ENCODE measurements at places on chromosomes 6 and 20.

- no peak for DNase-seq
These were observed 52.6 kb upstream of the PTPRK start for GRCh38 chr6:128573036-128573435.

DNA sequence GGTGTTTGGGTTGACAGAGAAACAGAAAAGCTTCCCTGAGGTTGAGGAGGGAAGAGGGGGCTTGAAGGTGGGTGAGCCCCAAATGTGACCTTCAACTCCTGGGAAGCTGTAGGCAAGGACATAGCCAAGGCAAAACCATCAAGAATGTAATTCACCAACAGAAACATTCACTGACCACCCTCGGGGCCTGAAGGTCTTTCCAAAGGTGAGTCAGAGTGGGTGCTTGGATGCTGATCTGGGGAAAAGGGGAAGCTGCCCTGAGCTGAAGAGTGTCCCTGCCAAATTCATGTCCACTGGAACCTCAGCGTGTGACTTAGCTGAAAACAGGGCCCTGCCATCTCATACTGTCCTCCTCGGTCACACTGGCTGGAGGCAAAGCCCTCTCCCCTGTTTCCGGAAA, 234.2 kb upstream of the SULF2 start:
- no peak for DNase-seq

GRCh38 chr6:118908441-118908840, 14.5 kb downstream of the ASF1A start:
- DNase-seq = no peak

DNA sequence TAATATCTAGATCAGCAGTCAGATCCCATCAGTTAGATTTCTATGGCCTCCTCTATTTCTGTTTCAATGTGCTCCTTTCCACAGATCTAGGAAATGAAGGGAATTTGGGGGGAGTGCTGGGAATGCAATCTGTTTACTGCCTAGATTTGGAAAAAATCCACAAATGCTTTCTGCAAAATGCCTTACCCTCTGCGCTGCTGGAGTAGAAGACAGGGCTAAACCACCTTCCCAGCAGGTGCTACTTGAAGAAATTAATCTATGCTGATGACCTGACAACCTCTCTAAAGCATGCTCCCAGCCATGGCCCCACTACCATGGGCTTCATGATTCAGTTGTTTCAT, 46.2 kb downstream of the LY86 start:
- no peak for DNase-seq

DNA sequence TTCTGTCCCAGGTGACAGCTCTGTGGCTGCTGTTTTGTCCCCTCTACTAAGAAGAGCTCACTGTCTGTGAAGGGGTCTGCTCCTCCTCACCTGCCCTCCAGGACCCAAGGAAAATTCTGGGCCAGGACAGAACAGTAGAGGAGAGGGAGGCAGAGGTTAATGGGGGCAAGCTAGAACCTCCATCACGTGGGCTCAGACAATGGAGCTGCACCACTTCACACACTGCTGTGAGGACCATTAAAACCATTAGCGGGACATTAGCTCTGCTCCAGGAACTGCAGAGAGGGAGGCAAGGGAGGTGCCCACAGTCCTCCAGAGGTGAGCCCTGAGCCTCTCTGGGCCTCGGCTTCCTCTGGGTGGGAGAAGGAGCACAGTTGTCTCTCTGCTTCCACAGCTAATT, 78.4 kb downstream of the NOL4L start:
- no peak for DNase-seq

DNA sequence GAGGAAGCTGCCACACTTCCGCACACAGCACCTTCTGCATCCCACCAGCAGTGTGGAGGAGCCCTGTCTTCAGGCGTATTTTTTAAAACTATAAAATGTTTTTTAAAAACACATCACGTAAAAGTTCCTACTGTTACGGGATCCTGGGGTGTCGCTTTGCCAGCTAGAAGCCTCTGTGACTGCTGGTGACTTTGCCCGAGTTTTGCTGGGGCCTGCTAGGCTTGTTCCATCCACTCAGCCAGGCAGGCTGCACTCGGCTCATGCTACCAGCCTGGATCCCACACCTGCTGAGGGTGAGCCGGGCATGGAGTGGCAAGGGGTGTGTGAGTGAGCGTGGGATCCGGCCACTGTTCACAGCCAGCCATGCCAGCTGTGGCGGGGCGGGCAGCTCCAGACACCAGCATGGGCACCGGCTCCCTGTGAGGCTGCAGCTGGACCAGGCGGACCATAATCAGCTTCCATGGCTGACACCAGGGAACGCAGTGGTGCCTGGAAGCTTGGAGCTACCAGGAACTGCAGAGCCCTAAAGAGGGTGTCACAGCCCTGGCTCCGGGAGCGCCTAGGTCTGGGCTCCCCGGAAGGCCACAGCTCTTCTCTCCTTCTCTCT, 12.3 kb upstream of the SLCO4A1 start:
- DNase-seq = no peak

- no peak for DNase-seq
These were observed 86.0 kb upstream of the IYD start for GRCh38 chr6:150282806-150283205.

- no peak for DNase-seq
These were observed 156.6 kb upstream of the AFDN start for GRCh38 chr6:167669870-167670802.

- no peak for DNase-seq
These were observed 171.4 kb upstream of the RSPO3 start for GRCh38 chr6:126947070-126947469.

DNA sequence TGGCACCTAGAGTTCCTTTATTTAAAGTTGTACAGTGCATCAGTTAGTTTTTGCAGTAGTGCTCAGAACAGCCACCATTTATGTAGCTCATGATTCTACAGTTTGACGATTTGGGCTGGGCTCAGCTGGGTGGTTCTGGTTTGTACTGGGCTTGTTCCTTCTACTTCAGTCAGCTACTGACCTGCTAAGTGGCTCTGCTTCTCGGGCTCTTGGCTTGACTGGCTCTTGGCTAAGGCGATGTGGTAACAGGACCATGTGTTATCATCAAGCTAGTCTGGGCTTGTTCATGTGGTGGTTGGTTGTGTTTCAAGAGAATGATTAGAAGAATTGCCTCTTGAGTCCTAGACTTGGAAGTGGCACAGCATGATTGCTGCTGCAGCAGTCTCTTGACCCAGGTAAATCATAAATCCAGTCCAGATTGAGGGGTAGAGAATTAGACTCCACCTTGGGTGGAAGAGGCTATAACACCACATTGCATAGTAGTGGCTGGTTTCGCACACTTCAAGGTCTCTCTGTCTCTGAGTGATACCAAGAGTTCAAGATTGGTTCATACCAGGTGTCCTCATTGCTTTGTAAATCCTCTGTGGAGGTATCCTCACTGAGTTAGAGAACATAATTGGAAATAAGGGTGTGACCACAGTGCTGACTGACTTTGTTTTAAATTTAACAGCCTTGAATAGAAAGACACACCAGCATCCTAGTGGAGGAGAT, 253.0 kb downstream of the ARID1B start:
- no peak for DNase-seq

DNA sequence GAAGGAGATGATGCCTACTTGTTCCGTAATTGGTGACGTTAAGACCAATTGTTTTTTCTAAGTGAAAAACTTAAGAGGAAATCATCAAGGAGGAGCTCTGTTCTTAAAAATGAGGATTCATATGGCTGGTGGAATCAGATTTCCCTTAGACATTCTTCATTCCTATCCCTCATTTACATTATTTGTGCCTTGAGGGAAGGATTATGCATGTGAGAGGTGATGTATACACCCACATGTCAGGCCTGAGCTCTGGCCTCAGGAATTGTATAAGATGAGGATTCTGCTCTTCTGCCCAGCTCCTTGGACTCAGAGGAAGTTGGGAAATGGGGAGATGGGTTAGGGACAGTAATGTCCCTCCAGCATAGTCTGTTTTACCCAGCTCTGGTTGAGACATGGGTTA, 42.3 kb downstream of the SCP2D1 start:
- no peak for DNase-seq

DNA sequence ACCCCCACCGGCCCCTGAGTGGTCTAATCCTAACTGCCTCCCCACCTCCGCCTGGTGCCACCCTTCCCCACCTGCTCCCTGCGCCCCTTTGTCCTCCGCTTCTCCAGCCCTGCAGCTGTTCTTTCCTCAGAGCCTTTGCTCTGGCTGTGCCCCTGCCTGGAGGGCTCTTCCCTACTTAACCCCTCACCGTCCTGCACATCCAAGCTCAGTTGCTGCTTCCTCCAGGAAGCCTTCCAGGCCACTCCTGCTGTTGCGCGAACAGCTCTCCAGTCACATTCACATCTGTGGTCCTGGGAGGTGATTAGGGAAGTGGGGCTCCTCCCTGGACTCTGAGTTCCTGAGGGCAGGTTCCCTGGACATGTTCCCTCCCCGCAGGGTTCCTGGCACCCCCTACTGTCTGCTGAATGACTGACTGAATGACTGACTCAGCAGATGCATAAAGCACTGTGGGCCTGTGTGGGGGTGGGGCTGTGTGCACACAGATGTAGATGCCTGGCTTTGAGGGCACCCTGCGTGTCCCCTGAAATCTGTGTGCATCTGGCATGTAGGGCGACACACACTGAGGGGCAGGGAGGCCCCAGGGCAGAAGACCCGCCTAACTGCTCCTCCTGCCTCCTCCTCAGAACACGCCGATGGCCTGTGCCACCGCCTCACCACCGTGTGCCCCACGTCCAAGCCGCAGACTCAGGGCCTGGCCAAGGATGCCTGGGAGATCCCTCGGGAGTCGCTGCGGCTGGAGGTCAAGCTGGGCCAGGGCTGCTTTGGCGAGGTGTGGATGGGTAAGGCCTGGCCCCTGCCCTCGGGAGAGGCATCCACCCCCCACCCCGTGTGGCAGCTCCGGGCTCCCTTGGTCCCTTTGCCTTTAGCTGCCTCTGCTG, 51.4 kb downstream of the SRC start:
- no peak for DNase-seq
